Left renal pelvis (tissue), 4 donors: ENCODE measurements at places on chromosomes 4 and X. TPM values are rescaled to one million over a fixed set of nuclear protein-coding genes. Genes with fewer than 3 reads are reported as not detected.

- DNase-seq = no peak
Observed at GRCh38 chr4:158181906-158182305, 9.1 kb upstream of the GASK1B start.

Gene ZCCHC18
- 4.9 TPM for polyA plus RNA-seq

DNA sequence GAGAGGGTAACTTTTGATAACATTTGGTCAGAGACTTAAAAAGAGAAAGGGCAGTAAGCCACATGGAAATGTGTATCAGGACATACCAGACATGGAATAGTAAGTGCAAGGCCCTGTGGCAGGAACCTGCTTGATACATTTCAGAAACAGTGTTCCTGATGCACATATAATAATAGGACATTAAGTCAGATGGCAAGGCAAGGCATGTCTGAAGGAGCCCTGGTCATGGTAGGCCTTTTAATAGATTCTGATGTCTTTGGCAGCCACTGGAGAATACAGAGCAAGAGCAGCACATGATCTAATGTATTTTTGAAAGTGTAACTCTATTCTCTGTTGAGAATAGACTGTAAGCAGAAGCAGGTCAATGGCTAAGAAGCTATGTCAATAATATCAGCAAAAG, 279.7 kb downstream of the CAMK2D start:
- DNase-seq = no peak

Gene LRAT
- 0.70 TPM for polyA plus RNA-seq

Gene SCML2
- polyA plus RNA-seq = 10.1 TPM

Gene GDPD2
- polyA plus RNA-seq = 1.9 TPM

DNA sequence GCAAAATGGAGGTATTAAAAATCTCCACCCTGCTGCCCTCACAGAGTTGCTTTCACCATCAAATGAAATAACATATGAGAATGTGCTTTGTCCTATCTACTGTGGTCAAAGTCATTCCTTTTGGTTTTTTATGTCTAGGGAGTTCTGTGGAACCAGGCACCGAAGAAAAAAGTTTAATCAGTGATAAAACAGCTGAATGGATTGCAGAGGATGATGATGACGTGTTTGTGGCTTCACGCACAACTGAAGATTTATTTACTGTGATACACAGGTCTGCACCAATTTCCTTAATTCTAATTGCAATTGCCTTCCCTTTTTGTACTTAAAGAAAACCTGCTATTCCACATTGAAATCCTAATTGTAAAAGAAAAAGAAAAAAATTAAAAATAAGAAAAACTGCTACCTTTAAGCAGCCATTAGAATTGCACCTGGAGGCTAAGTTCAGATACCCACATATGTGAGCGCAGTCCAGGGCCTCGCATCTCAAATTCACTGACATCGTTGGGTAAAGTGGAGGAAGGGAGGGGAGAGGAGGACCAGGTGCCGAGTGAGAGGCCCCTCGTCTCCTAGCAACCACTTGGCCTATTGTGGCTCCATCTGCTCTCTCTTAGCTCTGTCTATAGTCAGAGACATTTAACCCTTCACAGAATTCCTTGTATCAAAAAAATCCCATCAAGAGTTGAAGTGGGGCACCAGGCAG, 10.5 kb upstream of the RTL5 start:
- DNase-seq = no peak

- no peak for DNase-seq
Observed at GRCh38 chrX:53330331-53330730, 48.9 kb upstream of the IQSEC2 start.

- no peak for DNase-seq
Observed at GRCh38 chr4:26099967-26100366, 185.9 kb downstream of the SMIM20 start.
